ENCODE measurements at places on chromosomes 6 and 20.

GRCh38 chr6:99645986-99646385 is 39.4 kb downstream of the PRDM13 start:
- DNase-seq = no peak

GRCh38 chr6:125739364-125739763 is 10.1 kb upstream of the HEY2 start:
- no peak for DNase-seq

DNA sequence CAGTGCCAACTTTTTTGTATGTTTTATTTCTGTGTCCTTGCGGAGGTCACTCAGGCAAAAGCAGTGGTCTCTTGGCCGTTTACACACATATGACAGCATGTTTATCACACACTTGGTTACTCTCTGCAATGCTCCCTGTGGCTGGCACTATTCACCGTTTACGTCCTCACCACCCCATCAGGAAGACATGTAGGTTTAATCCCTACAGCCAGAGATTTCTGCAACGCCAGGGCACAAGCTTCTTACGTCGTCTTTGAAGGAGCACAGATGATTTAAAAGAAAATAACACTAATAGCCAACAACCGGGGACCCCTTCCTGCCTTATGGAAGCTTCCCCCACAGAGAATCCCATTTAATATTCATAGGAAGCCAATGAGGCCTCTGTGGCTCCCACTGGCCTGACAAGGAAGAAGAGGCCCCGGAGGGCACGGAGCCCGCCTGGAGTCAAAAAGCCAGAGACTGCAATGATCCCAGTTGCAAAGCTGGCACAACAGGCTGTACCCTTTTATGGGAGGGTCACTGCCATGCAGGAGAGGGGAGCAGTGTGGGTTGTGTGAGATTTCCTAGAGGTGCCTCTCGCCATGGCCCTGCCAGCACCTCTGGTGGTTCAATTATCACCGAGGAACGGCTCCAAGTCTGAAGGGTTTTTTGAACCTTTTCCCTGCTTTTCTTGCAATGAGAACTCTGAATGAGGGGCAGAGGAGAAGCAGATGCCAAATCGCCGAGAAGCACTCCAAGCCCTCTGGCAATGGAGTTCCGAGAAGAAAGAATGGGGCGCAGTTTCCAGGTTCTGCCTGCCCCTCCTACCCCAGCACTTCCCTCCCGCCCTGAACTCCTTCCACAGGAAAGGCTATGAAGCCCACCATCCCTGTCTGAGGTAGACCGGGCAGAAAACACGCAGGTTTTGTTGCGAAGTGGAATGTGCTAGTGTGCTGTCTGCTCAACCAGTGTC is 96.2 kb downstream of the THBS2 start:
- no peak for DNase-seq

DNA sequence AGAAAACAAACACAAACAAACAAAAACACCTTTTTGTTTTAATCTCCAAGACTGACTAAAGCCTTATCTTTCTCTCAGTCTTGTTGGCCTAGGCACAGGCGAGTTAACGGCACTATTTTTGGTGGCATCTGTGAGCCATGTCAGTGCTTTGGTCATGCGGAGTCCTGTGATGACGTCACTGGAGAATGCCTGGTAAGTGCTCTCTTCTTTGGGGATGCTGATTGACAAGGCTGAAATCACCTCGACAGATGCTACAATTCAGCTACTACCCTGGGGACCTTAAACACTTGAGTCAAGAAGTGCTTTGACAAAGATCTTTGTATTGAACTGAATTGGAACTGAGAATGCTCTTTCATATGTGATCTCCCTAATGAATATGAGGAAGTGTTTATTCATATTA is 384.1 kb downstream of the LAMA2 start:
- no peak for DNase-seq

DNA sequence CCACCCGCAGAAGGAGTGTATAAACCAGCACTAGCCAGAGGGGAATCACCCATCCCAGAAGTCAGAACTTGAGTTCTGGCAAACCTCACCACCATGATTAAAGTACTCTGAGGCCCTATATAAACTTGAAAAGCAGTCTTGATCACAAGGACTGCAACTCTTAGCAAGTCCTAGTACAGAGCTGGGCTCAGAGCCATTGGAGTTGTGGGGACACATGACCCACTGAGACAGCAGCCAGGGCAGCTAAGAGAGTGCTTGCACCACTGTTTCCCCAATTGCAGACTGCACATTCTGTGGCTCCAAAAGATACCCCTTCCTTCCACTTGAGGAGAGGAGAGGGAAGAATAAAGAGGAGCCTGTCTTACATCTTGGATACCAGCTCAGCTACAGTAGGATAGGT is 4.7 kb upstream of the MCM9 start:
- no peak for DNase-seq

DNA sequence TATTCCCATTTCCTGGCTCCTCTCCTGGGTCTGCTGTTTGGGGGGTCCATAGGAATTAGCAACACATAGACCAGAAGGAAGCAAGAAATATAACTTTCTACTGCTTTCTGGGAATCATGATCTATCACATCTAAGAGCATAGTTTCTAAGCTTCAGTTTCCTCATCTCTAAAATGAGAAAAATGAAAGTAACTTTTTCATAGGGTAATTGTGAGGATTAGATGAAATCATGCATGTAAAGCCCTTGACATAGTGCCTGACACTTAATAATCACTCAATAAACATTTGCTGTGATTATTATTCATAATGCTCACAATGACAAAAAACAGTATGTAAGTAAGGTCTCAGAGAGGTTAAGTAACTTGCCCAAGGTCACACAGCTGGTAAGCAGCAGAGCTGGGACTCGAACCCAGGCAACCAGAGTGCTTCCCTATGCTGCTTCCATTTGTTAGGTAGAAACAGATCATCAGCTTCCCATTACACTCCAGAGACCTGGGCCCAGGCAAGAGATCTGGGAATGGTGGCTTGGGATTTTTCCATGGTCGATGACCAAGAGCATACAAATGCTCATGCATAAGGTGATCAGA is 86.6 kb upstream of the MAFB start:
- DNase-seq = no peak
